ENCODE measurements at places on chromosomes 5 and 9.

DNA sequence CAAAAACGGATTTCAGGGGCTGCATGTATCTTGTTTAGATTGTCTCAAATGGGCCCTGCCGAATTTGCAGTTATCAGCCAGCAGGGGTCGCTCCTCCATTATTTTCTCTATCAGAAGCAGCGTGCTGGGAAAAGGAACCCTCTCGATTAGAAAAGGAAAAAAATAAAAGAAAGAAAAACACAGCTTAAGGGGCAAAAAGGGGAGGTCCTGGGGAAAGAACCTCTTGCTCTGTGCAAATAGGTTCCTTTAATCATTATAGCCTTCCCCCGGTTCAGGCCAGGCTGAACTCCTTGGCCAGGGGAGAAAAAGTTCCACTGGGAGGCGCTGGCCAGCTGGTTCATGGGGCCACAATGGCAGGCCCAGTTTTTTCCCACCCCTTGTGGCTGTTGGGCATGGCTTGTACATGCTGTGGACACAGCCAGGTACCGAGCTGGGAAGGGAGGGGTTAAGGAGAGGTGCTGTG lies 25.0 kb upstream of the CAPSL start:
- no peak for DNase-seq

DNA sequence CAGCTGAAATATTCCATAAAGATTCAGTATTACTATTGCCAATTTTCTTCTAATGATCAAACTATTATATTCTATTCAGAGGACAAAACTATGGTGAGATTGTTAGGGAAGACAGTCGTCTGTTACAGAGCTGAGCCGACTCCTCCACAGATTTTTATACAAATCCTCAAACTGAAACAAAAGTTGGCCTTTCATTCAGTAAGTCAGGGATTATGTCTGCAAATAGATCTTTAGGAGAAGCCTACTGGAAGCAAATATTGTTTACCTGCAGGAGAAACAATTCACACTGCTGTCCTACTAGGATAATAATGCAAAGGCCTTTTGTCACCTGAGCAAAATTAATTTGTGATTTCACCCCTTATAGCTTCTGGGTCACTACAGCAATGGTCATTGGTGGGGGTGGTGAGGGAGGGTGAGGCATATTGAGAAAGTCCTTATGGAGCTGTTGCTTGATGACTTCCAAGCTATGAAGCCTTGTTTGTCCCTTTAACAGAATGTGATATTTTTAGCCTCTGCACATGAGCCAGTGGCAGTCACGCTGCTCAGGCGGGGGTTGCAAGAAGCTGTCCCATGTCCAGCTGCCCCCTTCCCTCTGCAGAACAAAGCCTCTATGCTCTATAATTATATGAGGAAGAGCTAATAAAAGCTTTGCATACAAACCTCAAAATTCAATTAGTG lies 200.5 kb upstream of the KLF9 start:
- no peak for DNase-seq

GRCh38 chr5:119451561-119451960 lies 736 bp upstream of the HSD17B4 start:
- no peak for DNase-seq

- no peak for DNase-seq
Observed at GRCh38 chr5:54772231-54772630, 213.2 kb downstream of the ESM1 start.

DNA sequence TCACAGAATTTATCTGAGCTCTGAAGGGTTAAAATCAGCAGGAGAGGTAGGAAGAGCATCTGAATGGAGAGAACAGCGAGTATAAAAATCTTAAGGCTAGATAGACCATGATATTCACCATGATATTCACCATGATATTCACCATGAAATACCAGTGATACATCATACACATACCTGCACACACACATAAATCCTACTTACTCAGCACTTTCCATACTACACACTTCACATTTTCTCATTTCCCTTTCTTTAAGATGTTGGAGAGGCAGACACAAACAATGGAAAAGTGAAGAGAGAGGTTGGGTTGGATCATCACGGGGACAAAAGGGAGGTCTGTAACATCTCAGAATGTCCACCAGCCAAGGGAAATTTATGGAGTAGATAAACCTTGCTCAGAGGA lies 66.4 kb upstream of the ATP10B start:
- no peak for DNase-seq

GRCh38 chr5:160466889-160467554 lies 45.4 kb downstream of the PTTG1 start:
- DNase-seq: no peak

DNA sequence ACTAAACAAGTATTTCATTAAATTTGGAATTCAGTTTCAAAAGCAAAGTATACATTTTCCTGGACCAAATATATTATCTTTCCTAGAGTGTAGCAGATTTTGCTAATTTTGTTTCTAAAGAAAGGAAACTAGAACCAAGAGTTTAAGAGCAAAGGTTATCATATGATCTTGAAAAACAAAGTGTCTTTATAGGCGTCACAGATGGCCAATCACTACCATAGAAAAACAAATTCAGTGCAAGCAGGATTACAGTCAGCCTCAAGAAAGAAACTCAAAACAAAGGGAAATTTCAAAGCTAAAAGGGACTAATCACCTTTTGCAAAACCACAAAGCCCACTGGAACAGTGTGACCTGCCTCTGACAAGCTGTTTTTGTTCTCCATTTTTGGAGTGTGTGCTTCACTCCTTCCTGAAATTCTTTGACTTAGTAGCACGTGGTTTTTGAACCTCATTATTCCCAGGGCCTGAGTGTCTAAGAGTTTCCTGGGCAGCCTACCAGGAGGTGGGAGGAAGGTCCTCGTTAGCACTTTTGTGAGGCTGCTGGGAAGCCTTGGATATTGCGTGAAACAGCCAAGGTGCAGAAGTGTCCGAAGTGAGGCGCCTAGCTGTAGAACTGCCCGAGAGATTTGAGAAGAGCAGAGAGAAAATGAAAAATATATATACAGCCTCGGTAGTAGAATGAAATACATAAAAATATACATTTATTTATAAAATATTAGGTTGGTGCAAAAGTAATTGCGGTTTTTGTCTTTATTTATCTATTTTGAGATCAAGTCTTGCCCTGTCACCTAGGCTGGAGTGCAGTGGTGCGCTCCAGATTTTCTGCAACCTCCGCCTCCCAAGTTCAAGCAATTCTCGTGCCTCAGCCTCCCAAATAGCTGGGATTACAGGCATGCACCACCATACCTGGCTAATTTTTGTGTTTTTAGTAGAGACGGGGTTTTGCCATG lies 246.1 kb downstream of the MARCHF11 start:
- DNase-seq: no peak

DNA sequence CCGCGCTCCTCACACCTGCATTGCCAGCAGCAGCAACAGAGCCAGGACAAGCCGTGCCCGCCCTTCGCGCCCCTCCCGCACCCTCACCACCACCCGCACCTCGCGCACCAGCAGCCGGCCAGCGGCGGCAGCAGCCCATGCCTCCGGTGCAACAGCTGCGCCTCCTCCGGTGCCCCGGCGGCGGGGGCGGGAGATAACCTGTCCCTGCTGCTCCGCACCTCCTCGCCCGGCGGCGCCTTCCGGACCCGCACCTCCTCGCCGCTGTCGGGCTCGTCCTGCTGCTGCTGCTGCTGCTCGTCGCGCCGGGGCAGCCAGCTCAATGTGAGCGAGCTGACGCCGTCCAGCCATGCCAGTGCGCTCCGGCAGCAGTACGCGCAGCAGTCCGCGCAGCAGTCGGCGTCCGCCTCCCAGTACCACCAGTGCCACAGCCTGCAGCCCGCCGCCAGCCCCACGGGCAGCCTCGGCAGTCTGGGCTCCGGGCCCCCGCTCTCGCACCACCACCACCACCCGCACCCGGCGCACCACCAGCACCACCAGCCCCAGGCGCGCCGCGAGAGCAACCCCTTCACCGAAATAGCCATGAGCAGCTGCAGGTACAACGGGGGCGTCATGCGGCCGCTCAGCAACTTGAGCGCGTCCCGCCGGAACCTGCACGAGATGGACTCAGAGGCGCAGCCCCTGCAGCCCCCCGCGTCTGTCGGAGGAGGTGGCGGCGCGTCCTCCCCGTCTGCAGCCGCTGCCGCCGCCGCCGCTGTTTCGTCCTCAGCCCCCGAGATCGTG lies 517 bp downstream of the KCNN2 start:
- no peak for DNase-seq

- DNase-seq: no peak
Observed at GRCh38 chr5:94661086-94661485, 42.6 kb downstream of the SLF1 start.

DNA sequence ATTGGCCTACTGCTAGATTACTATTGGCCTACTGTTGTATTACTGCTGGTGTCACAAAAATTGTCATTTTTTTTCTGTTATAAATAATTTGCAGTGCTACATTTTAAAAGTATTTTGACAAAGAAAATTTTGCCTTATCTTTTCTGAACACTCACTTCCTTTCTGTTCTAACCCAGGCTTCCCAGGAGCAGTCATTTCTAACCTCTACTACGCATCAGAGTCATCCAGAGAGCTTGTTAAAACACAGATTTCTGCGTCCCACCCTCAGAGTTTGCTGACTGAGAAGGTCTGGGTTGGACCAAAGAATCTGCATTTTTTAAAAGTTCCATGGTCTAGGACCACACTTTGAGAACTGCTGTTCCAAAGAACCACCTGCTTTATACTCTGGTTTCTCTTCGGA lies 306.1 kb downstream of the GLIS3 start:
- no peak for DNase-seq

DNA sequence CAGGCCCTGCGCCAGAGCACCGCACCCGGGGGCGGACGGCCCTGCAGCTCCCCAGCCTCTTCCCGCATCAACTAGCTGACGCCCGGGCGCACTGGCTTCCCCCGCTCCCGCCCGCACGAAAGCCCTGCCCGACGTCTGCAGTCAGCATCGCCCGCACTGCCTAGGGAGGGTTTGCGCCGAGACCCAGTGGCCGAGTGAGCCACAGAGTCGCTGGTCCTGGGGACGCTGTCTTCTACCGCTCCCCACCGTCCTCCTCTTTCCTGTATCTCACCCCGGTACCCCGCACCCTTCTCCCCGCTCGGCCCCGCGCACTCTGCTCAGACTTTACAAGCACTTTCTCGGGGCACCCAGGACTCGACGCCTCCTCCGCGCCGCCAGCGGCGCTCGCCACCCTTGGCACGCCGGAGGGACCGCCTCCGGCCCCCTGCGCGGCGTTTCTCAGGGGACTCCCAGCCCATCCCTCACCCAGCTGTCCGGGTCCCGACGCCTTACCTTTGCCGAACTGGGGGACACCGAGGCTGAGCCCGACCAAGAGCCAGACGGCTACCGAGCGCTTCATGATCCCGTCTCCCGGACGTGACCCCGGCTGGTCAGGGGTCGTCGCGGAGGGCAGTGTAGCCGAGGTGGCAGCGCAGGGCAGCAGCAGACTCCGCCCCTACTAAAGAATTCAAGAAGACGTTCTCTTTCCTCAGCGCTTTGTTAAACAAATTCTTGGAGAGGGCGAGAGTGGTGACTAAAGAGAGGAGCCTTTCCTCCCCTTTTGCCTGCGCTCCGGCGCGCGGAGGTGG lies 670 bp downstream of the EDIL3 start:
- no peak for DNase-seq

GRCh38 chr5:2848619-2849018 lies 97.1 kb upstream of the IRX2 start:
- no peak for DNase-seq

- DNase-seq: no peak
Observed at GRCh38 chr5:23072179-23072578, 219.0 kb upstream of the CDH12 start.

- DNase-seq: no peak
Observed at GRCh38 chr5:112205846-112206245, 213.2 kb downstream of the EPB41L4A start.

- no peak for DNase-seq
Observed at GRCh38 chr9:127973169-127974000, 7.4 kb downstream of the EEIG1 start.

DNA sequence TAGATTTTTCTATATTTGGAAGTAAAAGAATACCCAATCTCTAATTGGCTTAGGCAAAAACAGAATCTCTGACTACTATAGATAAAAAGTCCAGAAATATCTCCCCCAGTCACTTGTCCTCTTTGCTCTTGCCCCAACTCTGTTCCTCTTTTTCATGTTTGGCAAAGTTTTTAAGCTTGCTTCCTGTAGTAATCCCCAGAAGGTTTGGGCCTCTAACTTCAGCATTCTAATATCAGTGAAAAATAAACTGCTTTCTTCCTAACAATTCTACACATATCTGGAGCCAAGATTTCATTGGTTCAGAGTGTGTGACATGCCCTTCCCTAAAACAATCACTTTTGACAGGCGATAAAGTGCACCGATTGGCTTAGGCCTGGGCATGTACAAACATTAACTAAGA lies 1680.3 kb downstream of the MAT2B start:
- no peak for DNase-seq

GRCh38 chr5:145854651-145855258 lies 18.1 kb downstream of the GRXCR2 start:
- no peak for DNase-seq

DNA sequence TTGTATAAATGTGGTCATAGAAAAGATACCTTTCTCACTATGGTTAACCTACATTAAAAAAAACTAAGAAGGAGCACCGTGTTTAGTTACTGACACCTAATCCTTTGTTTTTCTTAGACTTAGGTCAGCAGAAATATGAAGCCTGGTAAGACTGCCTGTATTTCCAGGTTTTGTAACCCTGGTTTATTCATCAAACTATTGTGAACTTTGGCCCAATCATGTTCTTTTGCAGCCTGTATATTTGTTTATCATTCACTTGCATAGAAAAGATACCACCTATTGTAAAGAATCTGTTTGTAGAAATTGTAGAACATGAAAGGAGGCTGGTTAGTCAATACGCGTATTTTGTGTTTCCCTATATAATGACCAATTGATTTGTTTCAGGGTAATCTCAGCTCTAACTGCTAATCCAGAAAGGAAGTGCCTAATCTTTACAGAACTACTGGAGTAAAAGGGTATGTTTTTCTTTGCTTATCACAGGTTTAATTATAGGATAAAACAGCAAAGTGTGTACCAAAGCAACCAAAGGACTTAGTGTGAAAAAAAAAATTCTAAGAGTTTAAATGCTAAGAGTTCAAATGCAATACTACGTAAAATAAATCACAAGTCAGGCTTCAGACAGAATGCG lies 103.6 kb downstream of the LURAP1L start:
- DNase-seq: no peak

GRCh38 chr5:97657239-97657638 lies 474.2 kb upstream of the RIOK2 start:
- no peak for DNase-seq

GRCh38 chr5:35884773-35885172 lies 28.1 kb downstream of the IL7R start:
- no peak for DNase-seq

GRCh38 chr9:20271096-20271495 lies 351.2 kb downstream of the MLLT3 start:
- no peak for DNase-seq

- no peak for DNase-seq
Observed at GRCh38 chr9:104808035-104808614, 44.2 kb downstream of the NIPSNAP3B start.

DNA sequence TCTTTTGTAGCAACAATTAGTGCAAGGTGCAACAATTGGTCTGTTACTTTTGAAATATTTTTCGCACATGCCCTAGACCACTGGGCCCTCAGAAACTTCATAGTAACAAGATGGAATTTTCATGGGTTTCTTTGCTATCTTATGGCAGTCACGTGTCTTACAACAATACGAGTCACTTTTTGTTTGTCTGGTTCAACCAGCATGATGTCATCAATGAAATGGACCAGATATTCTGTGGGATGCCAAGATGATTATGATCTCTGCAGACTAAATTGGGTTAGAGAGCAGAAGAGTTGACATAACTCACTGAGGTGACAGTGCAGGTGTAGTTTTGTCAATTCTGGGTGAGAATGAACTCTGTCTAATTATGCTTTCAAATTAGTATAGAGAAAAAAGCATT lies 239.6 kb upstream of the RIOK2 start:
- no peak for DNase-seq

- no peak for DNase-seq
Observed at GRCh38 chr9:1049641-1050040, 516 bp upstream of the DMRT2 start.

- DNase-seq: no peak
Observed at GRCh38 chr5:8247049-8247899, 378.3 kb downstream of the MTRR start.

Data from stimulated activated CD8-positive, alpha-beta memory T cell treated with anti-CD3 and anti-CD28 coated beads, Interleukin-4, amount 100 ng/mL, for 4 hours (primary cell).